ENCODE measurements at places on chromosomes 4 and X.

- DNase-seq: no peak
Observed at GRCh38 chr4:14143892-14144291, 516.4 kb upstream of the BOD1L1 start.

DNA sequence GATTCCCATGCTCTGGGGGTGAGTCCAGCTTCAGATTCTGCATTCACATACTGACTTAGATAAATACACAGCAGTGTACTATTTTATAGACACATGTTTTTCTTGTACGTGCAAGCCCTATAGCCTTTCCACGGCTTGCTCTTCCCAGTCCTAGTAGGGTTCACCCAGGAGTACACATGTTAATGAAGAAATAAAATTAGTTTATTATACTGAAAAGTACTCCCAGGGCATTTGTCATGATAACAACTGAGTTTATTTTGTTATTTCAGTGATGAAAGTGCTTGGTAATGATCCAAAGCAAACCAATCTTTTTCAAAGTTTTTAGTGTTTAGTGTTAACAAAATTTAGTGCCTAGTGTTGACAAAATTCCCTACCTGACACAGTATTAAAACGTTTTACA lies 21.3 kb downstream of the MAPK10 start:
- no peak for DNase-seq

DNA sequence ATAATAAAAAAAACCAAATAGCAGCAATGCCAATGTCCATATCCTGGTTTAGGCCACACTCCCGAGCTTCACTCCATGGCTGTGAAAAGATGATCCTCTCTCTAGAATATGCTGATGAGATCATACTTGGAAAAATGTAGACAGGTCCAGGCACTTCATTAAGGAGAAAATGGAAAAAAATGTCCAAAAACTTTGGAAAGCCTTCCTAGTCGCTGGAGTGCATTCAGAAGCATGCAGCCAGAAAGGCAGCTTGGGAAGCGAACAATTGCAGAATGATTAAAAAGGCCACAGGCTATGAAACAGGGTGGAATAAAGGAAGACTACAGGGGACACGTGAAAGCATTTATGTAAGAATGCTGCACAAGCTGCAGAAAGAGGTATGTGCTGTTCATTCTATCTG lies 165.6 kb upstream of the HCCS start:
- DNase-seq: no peak

- no peak for DNase-seq
Observed at GRCh38 chr4:43778187-43778915, 670.3 kb downstream of the KCTD8 start.

DNA sequence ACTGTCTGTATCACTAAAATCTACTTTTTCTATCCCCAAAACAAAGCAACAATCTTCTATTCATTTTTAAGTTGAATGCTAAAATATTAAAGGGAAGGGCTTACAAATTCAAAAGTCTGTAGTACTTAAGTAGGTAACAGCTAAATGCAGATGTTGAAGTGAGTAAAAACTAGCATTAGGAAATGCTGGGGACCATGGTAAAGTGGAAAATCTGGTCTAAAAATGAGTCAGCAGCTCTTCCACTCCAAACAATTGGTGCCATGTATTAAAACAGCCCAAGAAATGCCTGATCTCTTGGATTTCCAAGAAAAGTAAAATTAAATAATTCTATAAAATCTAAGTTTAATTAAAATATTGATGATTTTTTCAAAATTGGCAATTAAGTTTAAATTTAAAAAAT lies 73.3 kb upstream of the PPP3CA start:
- DNase-seq: no peak

GRCh38 chrX:37472836-37473235 lies 98.6 kb upstream of the LANCL3 start:
- DNase-seq: no peak

DNA sequence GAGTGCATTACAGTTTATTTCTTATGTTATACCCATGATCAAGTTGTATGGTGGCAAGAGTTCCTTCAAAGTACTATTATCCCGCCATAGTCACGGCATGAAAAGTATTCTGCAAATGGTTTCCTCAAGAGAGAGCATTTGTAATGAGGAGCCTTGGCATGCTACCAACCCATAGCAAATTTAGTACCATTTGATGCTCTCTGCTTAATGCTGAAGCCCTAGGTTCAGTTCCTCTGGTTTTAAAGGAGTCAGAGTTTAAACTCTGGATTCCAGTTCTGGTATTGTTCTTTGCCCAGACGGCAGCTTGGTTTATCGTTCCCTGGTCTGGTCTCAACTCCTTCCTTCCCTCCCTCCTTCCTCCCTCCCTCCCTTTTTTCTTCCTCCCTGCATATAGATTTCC lies 371.3 kb downstream of the BMPR1B start:
- no peak for DNase-seq

GRCh38 chr4:21386166-21386780 lies 562.3 kb downstream of the KCNIP4 start:
- no peak for DNase-seq

- DNase-seq: no peak
Observed at GRCh38 chrX:155718972-155719586, 106.3 kb upstream of the TMLHE start.

DNA sequence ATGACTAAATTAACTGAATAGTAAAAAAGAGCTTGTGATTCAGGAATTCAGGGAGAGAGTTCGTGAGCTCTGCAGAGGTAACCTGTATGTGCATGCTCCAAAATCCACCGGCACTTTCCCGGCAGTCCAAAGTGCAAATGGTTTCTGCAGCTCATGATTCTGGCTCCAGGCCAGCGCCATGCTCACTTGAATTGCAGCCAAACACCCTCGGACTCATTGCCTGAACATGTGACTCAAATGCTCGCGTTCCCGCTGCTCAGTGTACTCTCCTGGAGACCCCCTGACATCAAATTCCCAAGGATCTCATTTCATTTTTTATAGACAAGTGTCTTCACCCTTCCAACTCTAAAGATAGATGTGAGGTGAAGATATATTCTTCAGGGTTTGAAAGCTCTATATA lies 44.1 kb upstream of the SH3RF1 start:
- peak; percentile 80 for DNase-seq

Data from NCI-H2171 treated with DMSO at 0.1 percent for 48 hours (cell line).